Stimulated activated CD8-positive, alpha-beta memory T cell treated with anti-CD3 and anti-CD28 coated beads, Interleukin-7, amount 100 ng/mL, for 48 hours (primary cell): ENCODE measurements at places on chromosomes 1 and 21.

DNA sequence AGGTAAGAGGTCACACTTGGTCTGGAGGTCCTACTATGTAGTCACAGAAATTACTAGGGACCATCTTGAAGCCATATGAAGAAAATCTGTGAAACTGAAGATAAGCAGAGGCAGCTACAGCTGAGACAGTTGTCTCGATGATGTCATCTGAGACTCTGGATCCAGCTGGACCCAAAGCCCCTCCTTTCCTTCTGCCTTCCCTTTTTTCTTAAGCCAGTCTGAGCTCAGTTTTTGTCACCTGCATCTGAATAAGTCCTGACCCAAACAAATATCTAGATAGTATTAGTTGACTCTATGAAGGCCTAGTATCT is 143.3 kb downstream of the ETS2 start:
- DNase-seq, result no peak

GRCh38 chr1:78410643-78411042 is 80.1 kb upstream of the PTGFR start:
- DNase-seq, result no peak

- DNase-seq, result no peak
Measured at GRCh38 chr1:36327421-36328087, 4.1 kb upstream of the EVA1B start.

GRCh38 chr21:15653710-15654109 is 76.1 kb upstream of the USP25 start:
- no peak for DNase-seq

GRCh38 chr1:77347646-77348045 is 65.8 kb downstream of the AK5 start:
- DNase-seq, result peak; percentile 25

DNA sequence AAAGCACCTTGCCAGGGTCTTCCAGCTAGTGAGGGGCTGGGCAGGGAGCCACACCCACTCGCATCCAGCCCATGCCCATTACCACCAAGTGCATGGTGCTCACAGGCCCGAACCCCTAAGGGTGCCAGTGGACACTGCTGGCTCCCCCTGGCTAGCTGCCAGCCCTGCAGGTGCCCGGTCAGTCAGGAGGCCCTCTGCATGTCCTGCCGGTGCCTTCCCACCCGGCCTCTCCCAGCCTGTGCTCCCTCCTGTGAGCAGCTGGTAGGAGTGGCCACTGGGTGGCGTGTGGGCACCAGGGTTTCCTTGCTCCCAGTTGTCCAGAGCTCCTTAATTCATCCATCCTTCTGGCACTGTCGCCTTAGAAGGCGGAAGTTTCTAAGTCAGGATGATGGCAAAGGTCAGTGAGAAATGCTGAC is 33.4 kb downstream of the QSOX1 start:
- DNase-seq, result no peak

DNA sequence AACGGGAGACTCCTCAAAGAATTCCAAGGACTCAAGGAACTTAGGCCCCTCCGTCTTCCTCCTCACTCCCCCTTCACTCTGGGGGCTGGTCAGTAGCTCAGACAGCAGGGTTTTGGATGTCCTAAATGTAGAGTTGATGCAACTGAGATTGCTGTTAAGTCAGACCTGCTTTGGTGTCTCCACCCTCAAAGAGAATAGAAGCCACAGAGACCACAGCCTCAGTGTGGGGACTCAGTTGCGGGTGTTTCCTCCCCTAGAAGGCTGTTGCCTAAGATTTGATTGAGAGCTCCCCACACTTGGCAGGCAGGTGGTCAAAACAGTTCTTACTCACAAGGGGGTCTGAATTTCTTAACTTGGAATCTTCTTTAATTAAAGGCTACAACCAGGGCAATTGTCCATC is 7.6 kb downstream of the MAN1C1 start:
- no peak for DNase-seq

DNA sequence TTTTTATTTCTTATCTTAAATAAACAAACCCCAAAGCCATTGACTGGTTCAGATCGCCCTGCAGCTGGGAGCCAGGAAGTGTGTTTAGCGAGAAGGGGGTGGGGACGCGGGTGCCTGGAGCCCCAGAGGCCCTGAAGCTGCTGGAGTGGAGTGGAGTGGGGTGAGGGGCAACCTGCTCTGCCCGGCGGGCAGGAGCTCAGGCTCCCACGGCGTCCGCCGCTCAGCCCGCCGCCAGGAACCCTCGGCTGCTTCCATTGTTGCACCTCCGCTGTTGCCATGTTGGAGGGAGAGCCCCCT is 673 bp downstream of the PIK3C2B start:
- no peak for DNase-seq

GRCh38 chr1:36883315-36883949 is 150.9 kb downstream of the GRIK3 start:
- DNase-seq, result no peak

DNA sequence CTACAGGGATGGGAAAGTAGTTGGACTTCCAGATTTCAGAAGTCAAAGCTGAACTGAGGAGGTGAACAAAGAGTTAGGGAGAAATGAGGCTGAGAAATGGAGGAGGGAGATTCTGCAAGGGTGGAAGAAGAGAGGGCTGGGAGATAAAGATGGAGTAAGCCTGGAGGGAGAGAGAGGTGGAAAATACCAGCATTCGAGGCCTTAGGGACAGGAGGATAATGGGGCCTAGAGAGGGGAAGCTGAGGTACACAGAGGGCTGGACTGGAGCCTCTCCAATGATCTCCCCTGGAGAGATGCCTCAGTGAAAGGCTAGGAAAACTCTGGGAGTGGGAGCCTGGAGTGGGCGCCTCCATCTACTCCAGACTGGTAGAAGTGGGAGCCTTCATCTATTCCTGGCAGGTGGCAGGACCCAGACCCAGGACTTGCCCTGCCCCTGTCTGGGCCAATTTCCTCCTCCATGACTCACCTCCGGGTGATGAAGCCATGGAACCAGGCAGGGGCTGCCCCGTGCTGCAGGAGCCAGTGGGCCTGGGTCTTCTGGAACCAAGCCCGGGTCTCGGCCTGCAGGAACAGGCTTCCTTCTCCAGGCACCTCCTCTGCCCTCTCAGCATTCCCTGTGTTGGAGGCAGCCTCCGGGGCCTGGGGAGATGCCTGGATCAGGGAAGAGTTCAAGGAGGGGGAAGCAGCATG is 1.9 kb downstream of the SH2D2A start:
- DNase-seq, result no peak

- DNase-seq, result no peak
Measured at GRCh38 chr1:193486671-193487229, 300.3 kb upstream of the B3GALT2 start.

GRCh38 chr1:245807306-245807705 is 652.5 kb downstream of the KIF26B start:
- DNase-seq, result no peak

DNA sequence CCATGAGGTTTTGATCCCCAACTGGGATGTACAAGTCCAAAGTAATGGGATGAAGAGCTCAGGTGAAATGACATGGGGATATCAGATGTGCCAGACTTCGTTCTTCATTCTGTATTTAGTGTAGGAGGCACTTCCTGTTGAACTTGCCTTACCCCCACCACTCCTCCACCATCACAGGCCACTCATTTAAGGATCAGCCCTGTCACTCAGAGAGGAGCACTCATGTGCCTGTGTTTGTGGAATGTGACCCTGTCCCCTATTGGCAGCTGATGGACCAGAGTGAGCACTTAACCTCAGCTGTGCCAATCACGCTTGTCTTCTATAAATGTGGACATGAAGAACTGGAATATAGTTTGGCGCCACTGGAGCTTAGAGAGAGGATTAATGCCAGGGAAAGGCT is 91.4 kb upstream of the CTTNBP2NL start:
- no peak for DNase-seq

DNA sequence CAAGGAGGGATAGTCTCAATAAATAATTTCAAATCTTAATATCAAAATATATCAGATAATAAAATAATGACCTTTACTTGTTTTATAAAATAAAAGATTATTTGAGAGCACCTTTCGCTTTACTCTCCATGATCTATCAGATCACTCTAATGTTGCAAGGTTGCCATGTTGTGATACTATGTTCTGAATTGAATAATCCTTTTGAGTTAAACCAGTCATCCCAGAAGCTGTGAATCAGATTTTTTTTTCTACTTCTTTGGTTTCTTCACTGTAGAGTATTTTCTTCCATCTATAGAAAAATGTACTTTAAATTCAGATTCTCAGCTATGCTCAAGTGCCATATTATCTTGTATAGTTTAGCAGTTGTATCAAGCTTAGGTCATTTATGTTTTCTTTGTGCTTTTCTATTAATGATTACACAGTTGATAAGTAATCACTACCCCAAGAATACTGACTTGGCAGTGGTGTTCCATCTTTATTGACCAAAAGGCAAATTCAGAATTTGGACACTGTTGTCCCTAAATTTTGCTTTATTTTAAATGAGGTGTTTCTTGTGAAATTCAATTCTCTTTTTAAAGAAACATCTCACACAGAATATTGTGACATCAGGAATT is 32.9 kb downstream of the BRDT start:
- no peak for DNase-seq

- DNase-seq, result no peak
Measured at GRCh38 chr1:39282537-39283216, 78.2 kb downstream of the MACF1 start.

DNA sequence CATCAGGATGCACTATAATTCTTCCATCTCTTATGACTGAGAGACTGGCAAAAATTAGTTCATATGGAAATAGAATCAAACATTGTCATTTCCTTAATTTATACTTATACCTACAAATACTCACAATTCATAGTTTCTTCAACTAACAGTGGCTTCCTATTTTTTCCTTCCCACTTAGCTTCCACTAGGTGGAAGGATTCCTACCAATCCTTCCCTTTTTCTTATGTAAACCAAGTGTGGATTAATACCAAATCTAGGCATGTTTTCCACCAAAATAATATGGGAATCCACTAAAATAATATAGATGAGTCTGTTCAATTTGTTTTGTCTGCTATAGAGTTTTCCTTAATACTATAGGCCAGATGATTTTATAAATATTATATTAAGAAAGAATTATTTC is 1537.1 kb downstream of the PLA2G4A start:
- DNase-seq, result no peak

GRCh38 chr1:226816576-226816975 is 53.8 kb upstream of the PSEN2 start:
- DNase-seq, result no peak

DNA sequence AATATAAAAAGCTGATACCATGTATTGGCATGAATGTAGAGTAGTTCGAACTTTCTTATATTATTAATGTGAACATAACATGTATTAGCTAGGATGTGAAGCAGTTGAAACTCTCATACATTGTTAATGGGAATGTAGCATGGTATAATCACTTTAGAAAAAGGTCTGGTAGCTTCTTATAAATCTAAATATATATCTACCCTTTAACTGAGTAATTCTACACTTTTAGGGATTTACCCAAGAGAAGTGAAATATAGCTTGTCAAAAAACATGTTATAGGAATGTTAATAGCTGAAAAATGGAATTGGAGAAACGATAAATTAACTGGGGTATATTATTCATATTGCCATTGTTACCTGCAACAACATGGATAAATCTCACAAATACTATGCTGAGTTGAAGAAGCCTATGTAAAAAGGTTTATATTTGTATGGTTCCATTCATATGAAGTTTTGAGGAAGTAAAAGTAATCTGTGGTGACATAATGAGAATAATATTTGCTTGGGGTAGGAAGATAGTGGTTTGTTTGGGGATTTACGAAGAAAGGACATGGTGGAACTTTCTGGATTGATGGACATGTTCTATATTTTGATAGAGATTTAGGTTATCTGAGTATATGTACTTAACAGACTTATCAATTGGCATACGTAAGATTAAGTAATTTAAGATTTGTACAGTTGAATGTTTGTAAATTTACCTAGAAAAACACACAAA is 76.6 kb downstream of the MAST2 start:
- DNase-seq, result no peak

- no peak for DNase-seq
Measured at GRCh38 chr1:200774311-200774710, 35.6 kb downstream of the CAMSAP2 start.

- DNase-seq, result no peak
Measured at GRCh38 chr1:38486085-38486484, 373.5 kb downstream of the RRAGC start.

DNA sequence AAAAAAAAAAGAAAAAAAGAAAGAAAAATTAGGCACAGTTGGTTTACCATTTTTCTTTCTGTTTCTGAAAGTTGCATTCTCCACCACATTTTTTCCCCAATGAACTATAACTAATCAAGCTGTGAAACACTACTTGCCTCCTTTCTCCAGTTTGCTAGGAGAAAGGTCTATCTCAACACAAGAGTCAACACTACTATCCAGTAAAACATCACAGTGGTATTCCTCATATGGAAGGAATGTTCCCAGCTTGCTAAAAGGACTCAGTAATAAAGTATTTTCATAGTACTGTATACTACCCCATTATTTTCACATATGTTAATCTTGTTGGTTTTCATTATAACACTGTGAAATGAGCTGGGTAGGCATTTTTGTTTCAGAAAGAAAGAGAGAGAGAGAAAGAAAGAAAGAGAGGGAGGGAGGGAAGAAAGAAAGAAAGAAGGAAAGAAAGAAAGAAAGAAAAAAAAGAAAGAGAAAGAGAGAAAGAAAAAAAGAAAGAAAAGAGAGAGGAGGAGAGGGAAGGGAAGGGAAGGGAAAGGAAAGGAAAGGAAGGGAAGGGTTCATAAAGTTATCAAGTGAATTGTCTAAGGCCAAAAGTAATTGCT is 7.9 kb downstream of the PTGER3 start:
- DNase-seq, result no peak

DNA sequence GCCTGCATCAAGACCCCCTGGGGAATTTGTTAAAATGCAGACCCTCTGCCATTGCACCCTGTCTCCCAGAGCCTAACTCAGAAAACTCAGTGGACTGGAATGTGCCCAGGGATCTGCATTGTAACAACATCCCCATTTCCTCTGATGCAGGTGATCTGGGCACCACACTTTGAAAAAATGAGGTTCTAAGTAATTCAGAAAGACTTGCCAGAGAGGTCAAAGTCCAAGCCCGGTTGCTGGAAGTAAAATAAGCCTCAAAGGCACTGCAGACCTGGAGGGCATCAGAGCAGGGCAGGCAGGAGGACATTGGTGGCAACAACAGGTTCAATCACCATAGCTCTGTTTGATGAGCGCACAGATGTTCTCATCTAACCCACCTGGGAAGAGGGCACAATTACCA is 90.7 kb downstream of the SYT2 start:
- DNase-seq, result no peak

GRCh38 chr1:180916012-180916770 is 3.5 kb downstream of the KIAA1614 start:
- DNase-seq, result no peak

- DNase-seq, result peak; percentile 42
Measured at GRCh38 chr1:172637522-172637921, 21.4 kb upstream of the FASLG start.

DNA sequence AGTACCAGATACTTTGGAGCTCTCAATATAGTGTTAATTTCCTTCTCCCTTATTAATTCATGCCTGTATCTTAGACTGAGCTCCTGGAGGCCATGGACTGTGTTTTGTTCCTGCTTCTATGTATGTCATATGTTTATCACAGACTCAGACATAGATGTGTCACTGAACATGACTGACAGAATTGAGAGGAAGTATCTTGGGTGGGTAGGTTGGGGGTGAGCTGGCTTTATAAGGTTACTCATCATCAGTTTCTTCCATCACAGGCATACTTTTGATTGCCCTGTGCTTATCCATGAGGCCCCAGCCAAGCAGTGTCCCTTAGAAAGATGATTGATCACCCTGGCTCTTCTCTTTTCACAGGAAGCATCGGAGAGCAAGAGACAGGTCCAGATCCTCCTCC is 5.6 kb upstream of the SH3D21 start:
- no peak for DNase-seq
